ENCODE measurements at places on chromosomes 7 and 10. TPM values are rescaled to one million over a fixed set of nuclear protein-coding genes. Genes with fewer than 3 reads are reported as not detected.

Gene FFAR4
- total RNA-seq: 0.92 TPM

Gene FAM24A
- not detected for total RNA-seq

Gene CEP55
- 96.4 TPM for total RNA-seq

Gene SLC13A1
- not detected for total RNA-seq

Gene PRR15
- 0.23 TPM for total RNA-seq

Gene KCNMA1
- total RNA-seq: 91.9 TPM

Gene FAM25G
- not detected for total RNA-seq

Gene ITGA8
- total RNA-seq: 0.18 TPM

Gene SRRM3
- total RNA-seq: 8.5 TPM

Gene BTBD16
- 0.82 TPM for total RNA-seq
